ENCODE measurements at places on chromosomes 12 and 14.
A peak's percentile ranks its signal among the peaks of the same experiment; 100 is the strongest.

DNA sequence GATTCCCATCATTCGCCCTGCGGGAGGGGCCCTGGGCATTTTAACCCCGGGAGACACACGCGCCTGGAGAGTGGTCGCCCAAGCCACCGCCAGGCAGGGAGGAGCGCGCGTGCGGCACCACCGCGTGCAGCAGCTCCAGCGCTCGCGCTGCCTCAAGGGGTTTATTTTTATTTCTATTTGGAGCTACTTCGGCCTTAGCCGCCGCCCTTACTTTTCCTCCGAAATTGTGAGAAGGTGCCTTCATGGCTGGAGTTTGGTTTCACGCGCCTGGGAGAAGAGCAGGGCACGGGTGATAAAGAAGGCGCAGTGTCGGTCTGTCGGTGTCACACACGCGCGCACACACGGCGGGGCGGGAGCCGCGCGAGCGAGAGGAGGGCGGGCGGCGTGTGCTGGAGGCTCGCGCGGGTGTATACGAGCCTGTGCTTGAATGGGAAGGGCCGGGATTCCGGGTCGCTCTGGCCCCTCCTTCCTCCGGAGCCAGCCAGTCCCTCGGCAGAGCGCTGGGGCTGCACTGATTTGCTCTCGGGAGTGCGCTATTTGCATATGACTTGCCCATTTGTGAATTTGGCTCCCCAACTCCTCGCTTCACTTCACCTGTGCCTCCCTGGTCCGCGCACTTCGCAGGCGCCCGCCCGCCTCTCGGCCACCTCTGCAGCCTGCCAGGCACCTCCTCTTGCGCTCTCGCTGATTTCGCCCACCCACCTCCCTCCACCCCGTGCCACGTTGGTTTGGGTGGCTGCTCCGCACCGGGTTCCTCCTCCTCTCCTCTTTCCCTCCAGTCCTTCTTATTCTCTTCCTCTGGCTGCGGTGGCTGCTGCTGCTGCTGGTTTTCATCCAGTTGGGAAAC, 932.3 kb downstream of the DIO2 start:
- DNase-seq = peak; percentile 50

DNA sequence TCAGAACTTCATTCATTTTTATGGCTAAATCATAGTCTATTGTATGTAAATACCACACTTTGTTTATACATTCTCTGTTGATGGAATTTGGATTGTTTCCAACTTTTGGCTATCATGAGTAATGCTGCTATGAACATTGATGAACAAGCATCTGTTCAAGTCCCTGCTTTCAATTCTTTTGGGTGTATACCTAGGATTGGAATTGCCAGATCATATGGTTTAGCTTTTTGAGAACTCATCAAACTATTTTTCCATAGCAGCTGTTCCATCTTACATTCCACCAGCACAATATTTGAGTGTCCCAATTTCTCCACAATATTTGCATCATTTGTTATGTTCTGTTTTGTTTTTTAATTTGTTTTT, 52.3 kb upstream of the CCND2 start:
- DNase-seq = no peak

- no peak for DNase-seq
Measured at GRCh38 chr14:91202234-91202974, 42.1 kb downstream of the GPR68 start.

DNA sequence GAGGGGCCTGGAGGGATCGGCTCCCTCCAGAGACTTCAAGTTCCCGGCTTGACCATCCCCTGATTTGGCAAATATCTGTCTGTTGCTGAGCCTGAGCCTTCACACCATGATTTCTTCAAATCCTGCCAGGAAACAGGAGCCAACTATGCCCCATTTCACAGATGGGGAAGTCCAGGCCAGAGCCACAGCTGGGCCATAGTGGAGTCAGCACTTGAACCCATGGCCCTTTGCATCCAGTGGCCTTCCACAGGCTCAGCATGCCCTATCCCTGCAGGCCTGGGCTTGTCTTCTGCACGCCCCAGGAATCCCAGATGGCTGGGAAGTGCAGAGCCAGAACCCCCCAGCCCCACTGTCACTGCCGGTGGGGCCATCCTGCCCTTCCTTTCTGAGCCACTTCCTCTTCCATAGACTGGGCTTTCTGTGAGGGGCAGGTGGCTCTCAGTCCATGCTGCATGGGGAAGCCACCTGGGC, 44.9 kb downstream of the CYP46A1 start:
- DNase-seq = no peak

DNA sequence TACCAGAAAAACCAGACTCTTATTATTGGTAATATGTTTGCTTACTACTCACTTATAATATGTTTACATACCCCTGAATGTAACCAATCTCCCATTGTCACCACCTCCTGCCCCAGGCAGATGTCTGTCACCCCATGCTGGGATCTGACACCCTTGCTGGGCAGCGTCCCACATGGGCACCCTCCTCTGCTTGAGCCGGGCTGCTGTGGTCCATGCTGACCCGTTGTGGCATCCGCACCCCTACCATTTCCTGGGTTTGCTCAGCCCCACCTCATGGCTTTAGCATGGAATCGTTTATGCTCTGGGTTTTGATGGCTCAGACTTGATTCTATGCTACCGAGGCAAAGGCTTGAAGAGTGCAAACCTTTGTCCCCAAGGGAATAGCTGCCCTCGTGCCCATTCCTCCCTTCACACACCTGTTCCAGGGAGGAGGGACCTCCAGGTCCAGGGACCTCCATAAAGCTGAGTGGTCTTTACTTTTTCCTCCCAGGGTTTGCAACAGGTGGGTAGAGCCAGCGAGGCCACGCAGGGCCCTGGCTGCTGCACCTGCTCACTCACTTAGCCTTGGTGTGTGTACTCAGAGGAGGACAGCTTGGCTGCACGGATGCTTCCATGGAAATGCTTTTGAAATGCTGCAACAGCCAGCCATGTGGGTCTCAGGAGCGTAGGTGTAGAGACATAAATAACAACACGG, 68.7 kb downstream of the PRMT8 start:
- no peak for DNase-seq

- no peak for DNase-seq
Measured at GRCh38 chr12:108899145-108899544, 19.3 kb downstream of the DAO start.

- no peak for DNase-seq
Measured at GRCh38 chr12:122659579-122659978, 43.6 kb downstream of the HCAR2 start.

GRCh38 chr12:108647585-108648287, 14.0 kb upstream of the SELPLG start:
- DNase-seq = no peak

DNA sequence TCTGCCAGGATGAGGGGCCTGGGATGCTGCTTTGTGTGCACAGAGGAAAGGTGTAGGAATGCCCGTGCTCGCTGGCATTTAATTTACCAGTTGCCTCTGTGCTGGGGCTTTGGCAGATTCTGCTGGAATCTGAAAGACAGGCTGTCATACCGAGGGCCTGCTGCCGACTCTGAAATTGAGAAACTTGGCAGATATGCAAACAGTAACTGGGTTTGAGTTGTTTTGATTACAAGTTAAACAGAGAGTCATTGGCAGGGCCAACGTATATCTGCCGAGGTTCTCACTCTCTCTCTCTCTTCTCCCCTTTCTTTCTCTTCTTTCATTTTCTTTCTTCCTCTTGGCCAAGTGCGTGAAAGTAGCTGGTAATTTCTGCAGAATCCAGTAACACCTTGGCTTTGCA, 618.7 kb downstream of the VRK1 start:
- no peak for DNase-seq

GRCh38 chr14:96400495-96400894, 8.6 kb downstream of the AK7 start:
- DNase-seq = peak; percentile 46

GRCh38 chr12:16603916-16604575, 1.9 kb downstream of the LMO3 start:
- no peak for DNase-seq

DNA sequence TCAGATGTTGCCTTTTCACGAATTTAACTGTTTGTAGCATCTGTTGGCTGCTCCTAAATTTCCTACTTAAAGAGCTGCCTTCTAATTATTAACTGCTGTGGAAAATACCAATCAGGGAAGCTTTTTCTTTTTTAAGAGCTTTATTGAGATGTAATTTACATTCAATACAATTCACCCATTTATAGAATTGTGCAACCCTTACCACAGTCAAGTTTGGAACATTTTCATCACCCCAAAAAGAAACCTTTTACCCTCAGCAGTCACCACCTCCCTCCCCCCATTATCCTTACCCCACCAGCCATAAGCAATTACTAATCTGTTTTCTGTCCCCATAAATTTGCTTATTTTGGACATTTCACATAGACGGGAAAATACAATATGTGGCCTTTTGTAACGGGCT, 1.4 kb downstream of the PCNX4 start:
- no peak for DNase-seq

- no peak for DNase-seq
Measured at GRCh38 chr14:75242546-75243273, 35.9 kb upstream of the FOS start.

DNA sequence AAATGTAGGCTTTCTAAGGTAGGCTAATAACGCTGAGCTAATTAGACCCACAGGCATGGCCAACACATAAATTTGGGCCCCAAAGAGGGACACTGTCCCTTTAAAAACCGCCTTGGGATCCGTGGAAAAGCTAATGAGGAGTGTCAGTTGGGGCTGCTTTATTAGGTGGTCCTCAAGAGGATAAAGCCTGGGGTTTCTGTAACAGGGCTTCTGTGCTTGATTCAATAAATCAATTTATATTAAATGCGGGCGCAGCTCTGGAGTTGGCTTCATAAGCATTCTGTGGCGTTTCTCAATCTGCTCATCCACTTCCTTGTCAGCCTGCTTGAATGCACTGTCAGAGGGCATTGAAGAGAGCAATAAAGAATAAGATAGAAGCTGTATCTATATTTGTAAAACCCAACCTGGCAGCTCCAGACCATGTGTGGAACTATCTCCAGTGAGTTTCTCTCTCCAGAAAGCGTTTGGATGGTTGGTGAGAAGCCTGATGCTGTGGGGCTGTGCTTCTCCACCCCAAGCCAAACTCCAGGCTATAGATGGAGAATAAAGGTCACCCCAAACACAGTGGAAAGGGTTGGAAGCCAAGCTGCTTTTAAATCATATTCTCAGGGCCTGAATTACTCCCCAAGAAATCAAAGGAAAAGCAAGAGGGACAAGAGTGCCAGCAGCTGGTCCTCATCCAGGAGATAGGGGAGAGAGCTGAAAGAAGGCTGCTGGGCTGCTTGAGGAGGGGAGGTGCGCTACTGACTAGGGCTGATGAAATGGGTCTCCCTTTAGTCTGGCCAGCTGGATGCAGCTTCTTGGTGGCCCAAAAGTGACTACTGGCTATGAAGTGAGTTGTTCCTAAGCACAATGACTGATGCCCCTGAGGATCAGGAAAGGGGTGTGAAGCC, 222.0 kb downstream of the PPM1H start:
- no peak for DNase-seq

DNA sequence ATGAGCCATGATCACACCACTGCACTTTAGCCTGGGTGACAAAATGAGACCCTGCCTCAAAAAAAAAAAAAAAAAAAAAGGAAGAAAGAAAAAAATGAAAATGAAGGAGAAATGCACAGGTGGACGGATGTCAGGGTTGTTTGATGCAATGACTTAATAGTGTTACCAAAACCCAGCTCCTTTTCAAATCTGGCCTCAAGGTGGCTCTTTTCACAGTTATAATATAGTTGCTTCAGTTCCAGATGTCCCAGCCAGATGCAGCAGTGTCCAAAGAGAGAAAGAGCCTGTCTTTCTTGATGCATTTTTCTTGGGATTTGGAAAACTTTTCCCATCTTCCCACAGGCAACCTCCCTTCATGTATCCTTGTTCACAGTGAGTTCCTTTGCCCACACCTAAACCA, 36.5 kb downstream of the KCNMB4 start:
- DNase-seq = no peak

GRCh38 chr14:52081964-52082363, 13.1 kb upstream of the NID2 start:
- no peak for DNase-seq

GRCh38 chr14:94773655-94774343, 3.9 kb upstream of the GSC start:
- DNase-seq = no peak

- DNase-seq = no peak
Measured at GRCh38 chr12:103354403-103354802, 141.4 kb downstream of the C12orf42 start.

DNA sequence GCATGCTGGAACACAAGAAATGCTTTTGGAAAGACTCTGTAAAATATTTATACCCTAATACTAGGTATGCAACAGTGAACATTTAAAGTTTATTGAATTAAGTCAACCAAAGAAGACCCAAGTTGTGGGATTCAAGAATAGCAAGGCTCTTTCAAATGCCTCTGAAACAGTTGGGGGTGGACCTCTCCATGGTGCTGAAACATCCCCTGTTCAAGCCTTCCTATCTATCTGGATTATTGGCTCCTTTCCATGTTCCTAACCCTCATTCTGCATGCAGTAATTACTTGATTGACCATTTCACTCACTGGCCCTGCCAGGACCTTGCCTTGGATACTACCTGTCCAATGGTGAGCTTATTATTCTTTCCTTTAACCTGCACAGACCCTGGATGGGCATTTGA, 349.7 kb downstream of the NRXN3 start:
- no peak for DNase-seq

DNA sequence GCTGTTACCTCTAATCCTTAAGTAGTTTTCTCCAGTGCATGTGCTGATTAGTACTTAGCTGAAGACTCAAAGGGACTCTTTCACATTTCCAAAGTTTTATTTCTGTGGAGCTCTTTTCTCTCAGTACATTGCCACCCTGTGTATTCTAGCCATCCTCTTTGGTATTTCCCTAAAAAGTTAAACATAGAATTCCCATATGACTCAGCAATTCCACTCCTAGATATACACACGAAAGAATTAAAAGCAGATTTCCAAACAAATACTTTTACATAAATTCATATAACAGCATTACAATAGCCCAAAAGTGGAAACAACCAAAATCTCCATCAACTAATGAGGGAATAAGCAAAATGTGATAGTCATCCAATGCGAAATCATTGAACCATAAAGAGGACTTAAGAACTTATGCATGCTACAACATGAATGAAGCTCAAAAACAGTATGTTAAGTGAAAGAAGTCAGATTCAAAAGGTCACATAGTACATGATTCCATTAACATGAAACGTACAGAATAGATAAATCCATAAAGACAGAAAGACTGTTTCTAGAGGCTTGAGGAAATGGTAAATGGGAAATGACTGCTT, 9.0 kb upstream of the NOVA1 start:
- no peak for DNase-seq

GRCh38 chr12:55723516-55724225, 3.5 kb downstream of the RDH5 start:
- no peak for DNase-seq

Measured in caudate nucleus (tissue), 63 donors.